Activated gamma-delta T cell treated with Interleukin-2 at 50 U/mL for 16 hours (primary cell): ENCODE measurements at places on chromosomes 3 and 15.

DNA sequence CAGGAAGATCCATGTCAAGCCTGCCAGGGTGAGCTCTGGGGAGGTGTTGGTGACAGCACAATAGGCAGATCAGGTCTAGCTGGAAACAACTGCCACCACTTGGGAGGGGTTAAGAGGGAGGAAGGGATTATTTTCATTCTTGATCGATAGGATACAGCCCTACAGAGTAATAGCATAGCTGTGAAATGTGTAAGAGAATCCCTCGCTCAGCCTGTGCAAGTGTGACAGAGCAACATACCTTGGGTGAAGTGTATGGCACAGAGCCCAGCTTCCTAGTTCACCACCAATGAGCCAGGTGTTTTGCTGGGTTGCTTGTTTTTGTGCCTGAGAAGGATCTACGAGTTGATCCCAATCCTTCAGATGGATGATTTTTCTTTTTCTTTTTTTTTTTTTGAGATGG, 9.2 kb upstream of the DCUN1D1 start:
- DNase-seq = no peak

DNA sequence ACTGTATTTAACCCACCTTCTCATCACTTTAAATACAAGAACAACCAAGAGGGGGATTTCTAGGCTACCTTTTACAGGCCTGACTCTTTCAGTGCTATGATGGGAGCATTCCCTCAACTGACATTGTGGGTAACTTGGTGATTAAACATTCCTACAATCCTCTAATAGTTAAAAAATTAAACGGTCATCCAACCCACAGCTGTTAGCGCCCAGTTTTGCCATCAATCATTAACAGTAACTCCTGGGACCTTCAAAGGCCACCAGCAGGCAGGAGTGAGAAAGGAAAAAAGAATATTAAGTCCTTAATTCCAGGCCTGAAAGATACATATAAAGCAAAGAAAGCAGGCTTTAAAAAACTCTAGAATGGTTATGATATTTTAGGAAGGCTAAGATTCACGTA, 512.1 kb downstream of the MAGI1 start:
- no peak for DNase-seq

DNA sequence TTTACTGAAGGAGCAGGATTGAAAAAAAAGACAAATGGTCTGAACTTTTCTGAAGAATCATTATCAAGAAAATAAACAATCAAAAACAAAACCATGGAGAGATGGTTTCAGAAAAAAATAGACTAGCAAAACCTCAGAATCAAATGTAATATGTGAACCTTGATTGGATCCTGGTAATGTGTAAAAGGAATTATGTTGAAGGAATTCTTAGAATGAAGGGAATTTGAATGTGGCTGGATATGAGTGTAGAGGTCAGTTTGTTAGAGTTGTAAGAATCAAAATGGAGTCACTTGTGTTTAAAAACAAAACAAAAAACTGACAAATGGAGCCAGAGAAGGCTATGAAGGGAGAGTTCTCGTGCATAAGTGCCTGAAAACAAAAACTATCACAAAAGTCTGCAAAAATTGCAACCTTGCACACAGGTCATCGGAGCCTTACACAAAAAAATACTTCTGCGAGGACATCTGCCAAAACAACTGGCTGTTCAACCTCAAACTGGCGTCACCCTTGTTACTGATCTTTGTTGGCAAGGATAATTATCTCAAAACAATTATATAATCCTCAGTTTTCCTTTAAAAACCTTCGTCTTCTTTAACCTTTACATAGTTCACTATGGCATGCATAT, 19.1 kb upstream of the ATP13A3 start:
- DNase-seq = no peak

GRCh38 chr15:98737159-98737558, 88.8 kb downstream of the IGF1R start:
- DNase-seq = no peak

DNA sequence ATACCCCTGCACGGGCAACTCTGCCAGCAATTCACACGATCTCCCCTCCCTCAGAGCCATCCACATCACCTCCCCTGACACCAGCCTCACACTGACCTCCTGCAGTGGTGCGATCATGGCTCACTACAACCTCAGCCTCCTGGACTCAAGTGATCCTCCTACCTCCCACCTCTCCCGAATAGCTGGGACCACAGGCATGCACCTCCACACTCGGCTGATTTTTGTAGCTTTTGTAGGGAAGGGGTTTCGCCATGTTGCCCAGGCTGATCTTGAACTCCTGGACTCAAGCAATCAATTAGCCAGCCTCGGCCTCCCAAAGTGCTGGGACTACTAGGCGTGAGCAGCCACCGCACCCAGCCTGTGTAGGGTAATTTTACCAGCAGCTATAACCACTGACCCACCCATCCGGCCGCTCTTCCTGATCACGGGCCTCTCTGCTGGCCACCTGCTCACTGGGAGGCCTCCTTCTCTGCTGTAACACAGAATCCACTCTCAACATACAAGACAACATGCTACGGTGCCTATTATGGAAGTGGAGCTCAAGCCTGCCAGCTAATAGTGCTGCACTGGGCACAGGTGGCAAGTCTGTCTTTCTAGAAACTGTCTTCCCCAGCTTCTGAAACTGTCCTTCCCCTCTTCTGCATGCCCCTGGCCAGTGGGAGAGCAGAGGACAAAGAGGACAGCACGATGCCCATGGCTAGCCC, 4.6 kb downstream of the GP9 start:
- DNase-seq = no peak
